H1 (cell line): ENCODE measurements at places on chromosomes 13 and 19.

GRCh38 chr13:24900507-24900906, 136.5 kb downstream of the RNF17 start:
- no peak for DNase-seq

DNA sequence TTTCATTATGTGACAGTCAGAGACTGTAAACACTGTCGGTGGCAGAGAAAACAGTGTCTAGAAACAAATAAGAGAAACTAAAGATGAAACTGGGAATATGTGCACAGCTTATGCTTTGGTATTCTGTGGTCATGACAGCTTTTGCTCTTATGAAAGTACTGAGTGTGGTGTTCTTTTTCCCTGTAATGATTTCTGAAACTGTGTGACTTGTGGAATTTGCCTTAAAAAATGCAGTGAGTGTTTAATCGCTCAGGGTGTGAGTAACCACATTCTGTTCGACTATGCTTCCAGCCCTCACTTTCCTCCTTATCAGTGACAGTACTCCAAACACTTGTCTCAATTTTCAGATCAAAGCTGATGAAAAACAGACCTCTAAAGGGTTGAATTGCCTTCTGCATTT, 66.9 kb upstream of the DIAPH3 start:
- no peak for DNase-seq

DNA sequence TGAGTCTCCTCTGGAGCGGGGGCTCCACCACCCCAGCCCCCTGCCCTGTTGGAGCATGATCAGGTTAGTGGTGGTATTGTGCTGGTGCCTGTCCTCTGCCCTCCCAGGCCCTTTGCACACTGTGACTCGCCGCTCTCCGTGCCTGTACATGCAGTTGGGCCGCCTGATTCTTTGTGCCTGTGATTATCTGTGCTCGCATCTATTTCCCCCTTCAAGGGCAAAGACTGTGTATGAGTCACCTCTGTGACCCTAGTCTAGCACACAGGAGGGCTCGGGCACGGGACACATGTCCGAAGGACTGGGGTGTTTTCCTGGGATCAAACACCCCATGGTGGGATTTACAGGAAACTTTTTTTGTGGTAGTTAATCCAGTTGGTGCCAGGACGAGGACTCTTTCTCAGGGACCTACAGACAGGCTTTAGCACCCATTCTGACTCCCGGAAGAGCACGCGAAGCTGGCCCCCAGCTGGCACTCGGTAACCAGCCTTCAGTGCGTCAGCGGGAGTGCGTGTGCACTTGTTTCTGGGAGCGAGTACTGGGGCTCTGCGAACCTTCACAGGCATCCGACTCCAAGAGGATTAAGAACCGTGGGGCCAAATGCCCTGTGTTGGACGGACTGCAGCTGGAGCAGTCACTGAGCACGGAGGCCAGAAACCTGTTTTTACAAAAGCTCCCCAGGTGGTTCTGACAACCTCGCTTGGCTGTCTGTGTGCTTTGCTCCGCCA, 6.7 kb downstream of the PPP1R37 start:
- DNase-seq = no peak

GRCh38 chr19:18966307-18966706, 25.3 kb upstream of the HOMER3 start:
- DNase-seq = no peak

DNA sequence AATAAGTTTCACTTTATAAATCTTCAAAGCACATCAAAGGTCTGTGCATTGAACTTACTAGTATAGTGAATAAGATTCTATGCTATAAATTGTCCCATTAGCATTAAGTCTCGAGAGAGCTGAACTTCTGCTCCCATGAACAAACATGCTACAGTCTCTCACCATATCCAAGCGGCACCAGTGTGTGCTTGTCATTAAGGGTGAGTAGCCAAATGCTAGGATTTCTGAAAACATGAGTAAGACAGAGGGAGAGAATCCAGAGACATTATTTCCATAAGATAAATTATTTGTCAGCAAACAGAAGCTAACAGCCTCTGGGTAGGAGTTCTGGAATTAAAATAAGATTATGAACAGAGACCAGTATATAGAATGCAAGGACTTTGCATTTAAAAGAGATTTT, 2882.5 kb downstream of the PCDH9 start:
- DNase-seq = no peak
